ENCODE measurements at places on chromosomes 2 and 18.

- no peaks in the 10 kb centered on the region for H3K4me1 ChIP-seq
- no peaks in the 10 kb centered on the region for H3K27me3 ChIP-seq
- H3K4me3 ChIP-seq = no peak overlapping the region
- DNase-seq = no peak
- no peak overlapping the region for H3K27ac ChIP-seq
Measured at GRCh38 chr2:240989451-240990265, 8.8 kb upstream of the SNED1 start.

DNA sequence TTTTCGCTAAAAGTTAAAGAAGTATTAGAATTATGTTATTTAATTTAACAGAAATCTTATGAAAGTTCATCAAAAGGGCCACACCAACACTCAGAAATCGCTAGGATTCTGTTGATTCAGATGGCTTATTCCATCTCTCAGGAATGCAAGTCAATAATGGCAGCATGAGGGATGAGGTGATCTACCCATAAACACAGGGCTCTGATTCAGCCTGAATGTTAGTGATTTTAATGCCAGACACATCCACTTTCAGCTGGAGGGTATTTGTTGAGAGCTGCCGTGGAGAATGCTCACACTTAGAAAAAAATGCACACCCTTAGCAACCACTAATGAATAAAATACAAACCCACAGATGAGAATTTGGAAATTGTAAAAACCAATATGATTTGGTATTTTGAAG is 173.3 kb upstream of the ERBB4 start:
- no peak overlapping the region for H3K27ac ChIP-seq
- no peaks in the 10 kb centered on the region for H3K36me3 ChIP-seq
- no peak overlapping the region for H3K4me3 ChIP-seq

DNA sequence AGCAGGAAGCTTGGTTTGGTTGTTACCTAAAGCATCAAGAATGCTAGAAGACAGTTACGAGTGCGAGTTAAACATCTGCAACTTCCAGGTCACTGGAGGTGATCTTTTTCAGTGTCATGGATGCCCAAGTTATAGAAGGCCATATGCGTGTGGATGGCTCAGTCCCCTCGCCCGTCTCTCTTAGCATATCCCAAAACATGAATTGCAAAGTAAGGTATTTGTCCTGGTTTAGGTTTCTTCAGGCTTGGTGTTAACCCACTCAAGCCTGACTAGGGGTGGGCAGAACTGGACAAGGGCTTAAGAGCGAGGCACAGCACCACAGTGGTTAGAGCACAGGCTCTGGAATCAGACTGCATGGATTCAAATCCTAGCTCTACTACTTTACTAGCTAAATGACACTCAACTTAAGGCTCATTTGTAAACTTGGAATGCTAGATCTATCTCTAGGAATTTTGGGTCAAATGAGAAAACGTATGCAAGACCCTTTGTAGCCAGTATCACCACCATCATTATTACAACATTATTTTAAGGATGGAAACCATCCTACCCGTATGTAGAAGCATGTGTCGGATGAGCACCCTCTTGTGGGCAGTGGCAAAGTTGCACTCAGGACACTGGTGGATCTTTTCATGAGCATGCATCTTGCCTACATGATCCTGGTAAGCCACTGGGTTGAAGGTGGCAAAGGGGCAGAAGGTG is 11.2 kb downstream of the ZNF142 start:
- peaks cover 60% of the 10 kb centered on the region for H3K36me3 ChIP-seq
- peak; percentile 48 for DNase-seq
- no peaks in the 10 kb centered on the region for H3K4me1 ChIP-seq
- H3K27ac ChIP-seq = no peak overlapping the region
- H3K27me3 ChIP-seq = no peaks in the 10 kb centered on the region

DNA sequence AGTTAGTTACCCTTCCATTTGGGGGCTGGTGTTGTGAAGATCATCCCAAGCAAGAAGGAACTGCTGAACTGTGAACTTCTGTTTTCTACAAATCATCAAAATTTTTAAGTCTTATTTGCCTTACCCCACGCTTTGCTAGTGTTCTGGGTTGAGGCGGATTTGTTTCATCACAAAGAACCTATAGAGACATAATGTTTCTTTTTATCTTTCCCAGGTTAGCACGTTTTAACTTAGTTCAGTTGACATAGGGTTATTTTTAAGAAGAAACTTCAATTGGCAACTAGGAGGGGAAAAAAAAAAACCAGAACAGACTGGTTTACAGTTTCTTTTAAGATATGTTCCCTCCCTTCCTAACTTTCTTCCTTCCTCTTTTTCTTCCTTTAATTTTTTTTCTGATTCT is 31.1 kb upstream of the CERS6 start:
- H3K4me1 ChIP-seq = peaks cover 17% of the 10 kb centered on the region
- H3K36me3 ChIP-seq = no peaks in the 10 kb centered on the region
- no peak for DNase-seq
- no peak overlapping the region for H3K4me3 ChIP-seq
- no peak overlapping the region for H3K27ac ChIP-seq

DNA sequence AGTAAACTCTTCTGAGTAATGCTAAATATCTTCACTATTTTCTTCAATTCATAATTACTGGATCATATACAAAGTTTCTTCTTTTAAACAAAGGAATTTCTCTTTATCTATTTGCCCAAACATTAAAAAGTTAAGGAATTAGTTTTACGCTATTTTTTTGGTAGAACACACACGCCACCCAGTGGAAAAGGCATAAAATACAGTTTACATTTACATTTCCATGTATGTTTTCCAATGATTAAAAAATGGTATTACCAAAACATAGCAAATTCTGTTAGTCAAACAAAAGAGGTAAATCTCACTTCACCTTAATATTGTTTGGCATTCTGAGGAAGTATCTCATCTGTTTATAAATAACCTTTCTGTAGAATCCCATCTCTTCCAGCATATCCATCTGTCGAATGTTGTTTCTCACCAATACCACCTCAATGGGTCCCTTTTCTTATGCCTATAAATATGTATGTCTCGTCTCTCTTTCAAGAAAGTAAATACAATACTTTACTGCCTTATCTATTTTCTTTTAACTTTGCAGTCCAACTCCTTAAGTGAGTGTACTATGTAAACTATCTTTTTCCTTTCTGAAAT is 7.2 kb downstream of the BOLL start:
- no peak overlapping the region for H3K4me3 ChIP-seq
- H3K36me3 ChIP-seq = no peaks in the 10 kb centered on the region
- no peaks in the 10 kb centered on the region for H3K4me1 ChIP-seq
- H3K27ac ChIP-seq = no peak overlapping the region
- DNase-seq = peak; percentile 19

- no peak for DNase-seq
- H3K36me3 ChIP-seq = peaks cover 32% of the 10 kb centered on the region
- peak overlapping the region; percentile 27 for H3K27ac ChIP-seq
- H3K4me3 ChIP-seq = no peak overlapping the region
- H3K27me3 ChIP-seq = no peaks in the 10 kb centered on the region
- H3K4me1 ChIP-seq = peaks cover 14% of the 10 kb centered on the region
Measured at GRCh38 chr2:32773448-32773808, 145.6 kb downstream of the TTC27 start.

- peaks cover 3% of the 10 kb centered on the region for H3K4me1 ChIP-seq
- H3K27me3 ChIP-seq = no peaks in the 10 kb centered on the region
- no peak for DNase-seq
- H3K36me3 ChIP-seq = no peaks in the 10 kb centered on the region
Measured at GRCh38 chr18:50866765-50867164, 12.2 kb upstream of the ME2 start.

GRCh38 chr2:33395655-33396249 is 80.7 kb upstream of the RASGRP3 start:
- H3K27me3 ChIP-seq = peaks cover 2% of the 10 kb centered on the region
- no peaks in the 10 kb centered on the region for H3K4me1 ChIP-seq
- H3K27ac ChIP-seq = no peak overlapping the region
- no peak overlapping the region for H3K4me3 ChIP-seq
- peak; percentile 59 for DNase-seq

DNA sequence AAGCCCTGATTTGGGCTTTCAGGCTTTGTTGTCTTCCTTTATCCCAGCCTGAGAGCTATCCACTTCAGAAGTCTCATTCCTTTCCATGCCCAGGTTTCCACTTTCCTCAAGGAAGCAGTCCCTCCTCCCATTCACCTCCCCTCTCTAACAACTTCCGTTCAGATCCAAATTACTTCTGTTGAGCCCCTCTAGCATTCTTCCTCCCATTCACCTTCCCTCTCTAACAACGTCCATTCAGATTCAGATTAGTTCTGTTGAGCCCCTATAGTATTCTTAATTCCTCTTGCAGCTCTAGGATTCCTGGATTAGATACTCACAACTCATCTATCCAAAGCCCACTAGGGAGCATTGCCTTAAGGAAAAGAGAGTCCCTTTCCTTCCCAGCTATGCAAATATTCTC is 216.8 kb downstream of the RAD51AP2 start:
- no peak overlapping the region for H3K4me3 ChIP-seq
- H3K27ac ChIP-seq = no peak overlapping the region
- DNase-seq = no peak
- no peaks in the 10 kb centered on the region for H3K36me3 ChIP-seq
- peaks cover 3% of the 10 kb centered on the region for H3K27me3 ChIP-seq

DNA sequence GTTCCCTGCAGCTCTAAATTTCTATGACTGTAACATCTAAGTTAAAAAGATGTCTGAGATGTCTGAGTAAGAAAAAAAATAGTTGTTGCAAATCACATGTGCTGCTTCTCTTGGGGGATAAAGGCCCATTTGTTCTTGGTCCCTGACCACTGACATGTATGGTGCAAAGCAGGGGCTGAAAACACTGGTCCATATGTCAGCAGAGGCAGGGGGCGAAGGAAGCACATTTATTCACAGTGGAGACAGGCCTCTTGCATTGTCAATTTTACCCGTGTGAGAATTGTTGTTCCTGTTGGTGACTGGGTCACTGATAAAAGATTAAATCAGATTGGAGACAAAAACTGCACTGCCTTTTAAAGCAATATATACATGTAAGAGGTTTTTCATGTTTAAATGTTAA is 38.8 kb downstream of the PRKCE start:
- peaks cover 13% of the 10 kb centered on the region for H3K4me1 ChIP-seq
- no peaks in the 10 kb centered on the region for H3K36me3 ChIP-seq
- H3K27ac ChIP-seq = no peak overlapping the region
- no peak for DNase-seq
- H3K27me3 ChIP-seq = no peaks in the 10 kb centered on the region

- DNase-seq = no peak
- H3K36me3 ChIP-seq = no peaks in the 10 kb centered on the region
- H3K4me3 ChIP-seq = no peak overlapping the region
- H3K4me1 ChIP-seq = no peaks in the 10 kb centered on the region
Measured at GRCh38 chr2:10765461-10765860, 44.0 kb downstream of the ATP6V1C2 start.

GRCh38 chr18:79507546-79508480 is 112.1 kb downstream of the NFATC1 start:
- no peaks in the 10 kb centered on the region for H3K27me3 ChIP-seq
- peaks cover 60% of the 10 kb centered on the region for H3K4me1 ChIP-seq
- peak; percentile 60 for DNase-seq
- H3K36me3 ChIP-seq = peaks cover 35% of the 10 kb centered on the region
- peak overlapping the region; percentile 67 for H3K4me3 ChIP-seq
- H3K27ac ChIP-seq = peak overlapping the region; percentile 89

DNA sequence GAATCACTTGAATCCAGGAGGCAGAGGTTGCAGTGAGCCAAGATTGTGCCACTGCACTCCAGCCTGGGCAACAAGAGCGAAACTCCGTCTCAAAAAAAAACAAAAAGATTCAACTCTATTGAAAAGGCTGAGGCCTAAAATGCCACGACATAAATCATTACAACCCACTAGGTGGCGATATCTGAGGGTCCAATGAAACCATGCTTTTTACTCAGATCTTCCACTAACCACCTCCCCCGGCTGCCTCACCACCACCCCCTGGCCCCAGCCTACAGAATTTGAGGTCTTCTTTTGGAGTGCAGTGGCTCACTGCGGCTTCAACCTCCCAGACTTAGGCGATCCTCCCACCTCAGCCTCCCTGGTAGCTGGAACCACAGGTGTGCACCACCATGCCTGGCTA is 57.5 kb downstream of the AP1S3 start:
- no peaks in the 10 kb centered on the region for H3K4me1 ChIP-seq
- H3K27me3 ChIP-seq = no peaks in the 10 kb centered on the region
- H3K36me3 ChIP-seq = no peaks in the 10 kb centered on the region

- H3K36me3 ChIP-seq = no peaks in the 10 kb centered on the region
- no peak for DNase-seq
- no peak overlapping the region for H3K27ac ChIP-seq
- H3K27me3 ChIP-seq = peaks cover 5% of the 10 kb centered on the region
- H3K4me1 ChIP-seq = peaks cover 13% of the 10 kb centered on the region
Measured at GRCh38 chr2:134623046-134623445, 95.8 kb downstream of the TMEM163 start.

- H3K4me1 ChIP-seq = peaks cover 11% of the 10 kb centered on the region
- H3K27ac ChIP-seq = no peak overlapping the region
- H3K27me3 ChIP-seq = peaks cover 38% of the 10 kb centered on the region
Measured at GRCh38 chr2:72141881-72142451, 5.7 kb downstream of the CYP26B1 start.

GRCh38 chr2:68726608-68727367 is 7.8 kb upstream of the ARHGAP25 start:
- no peaks in the 10 kb centered on the region for H3K27me3 ChIP-seq
- H3K4me1 ChIP-seq = peaks cover 69% of the 10 kb centered on the region
- DNase-seq = peak; percentile 77
- peak overlapping the region; percentile 52 for H3K27ac ChIP-seq
- H3K36me3 ChIP-seq = no peaks in the 10 kb centered on the region

- peaks cover 58% of the 10 kb centered on the region for H3K27me3 ChIP-seq
- H3K36me3 ChIP-seq = peaks cover 1% of the 10 kb centered on the region
- H3K27ac ChIP-seq = no peak overlapping the region
- DNase-seq = no peak
- H3K4me3 ChIP-seq = no peak overlapping the region
- H3K4me1 ChIP-seq = no peaks in the 10 kb centered on the region
Measured at GRCh38 chr2:232385660-232386489, 7.3 kb downstream of the ALPP start.

GRCh38 chr18:24514439-24514838 is 54.0 kb downstream of the HRH4 start:
- H3K4me1 ChIP-seq = no peaks in the 10 kb centered on the region
- H3K27me3 ChIP-seq = peaks cover 1% of the 10 kb centered on the region
- no peak for DNase-seq
- H3K4me3 ChIP-seq = no peak overlapping the region
- no peak overlapping the region for H3K27ac ChIP-seq

DNA sequence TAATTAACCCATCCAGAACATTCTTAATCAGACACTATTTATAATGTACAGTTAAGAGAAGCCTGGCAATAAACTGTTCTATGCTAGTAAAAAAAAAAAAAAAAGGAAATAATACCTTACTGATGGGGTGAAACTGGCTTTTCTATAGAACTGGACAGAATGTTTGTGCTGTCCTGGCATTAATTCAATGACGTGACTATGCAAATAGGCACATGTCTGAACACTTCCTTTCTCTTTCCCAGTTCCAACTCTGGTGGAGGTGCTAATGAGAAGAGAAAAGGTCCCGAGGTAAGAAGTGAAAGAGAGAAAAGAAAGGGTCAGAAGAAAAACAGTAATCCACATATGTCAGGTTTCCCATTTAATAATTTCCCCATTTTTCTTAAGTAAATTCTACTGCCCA is 508.4 kb downstream of the ZEB2 start:
- no peak overlapping the region for H3K27ac ChIP-seq
- peaks cover 6% of the 10 kb centered on the region for H3K4me1 ChIP-seq
- H3K27me3 ChIP-seq = no peaks in the 10 kb centered on the region
- no peak overlapping the region for H3K4me3 ChIP-seq
